ENCODE measurements at places on chromosomes 16 and 17.

DNA sequence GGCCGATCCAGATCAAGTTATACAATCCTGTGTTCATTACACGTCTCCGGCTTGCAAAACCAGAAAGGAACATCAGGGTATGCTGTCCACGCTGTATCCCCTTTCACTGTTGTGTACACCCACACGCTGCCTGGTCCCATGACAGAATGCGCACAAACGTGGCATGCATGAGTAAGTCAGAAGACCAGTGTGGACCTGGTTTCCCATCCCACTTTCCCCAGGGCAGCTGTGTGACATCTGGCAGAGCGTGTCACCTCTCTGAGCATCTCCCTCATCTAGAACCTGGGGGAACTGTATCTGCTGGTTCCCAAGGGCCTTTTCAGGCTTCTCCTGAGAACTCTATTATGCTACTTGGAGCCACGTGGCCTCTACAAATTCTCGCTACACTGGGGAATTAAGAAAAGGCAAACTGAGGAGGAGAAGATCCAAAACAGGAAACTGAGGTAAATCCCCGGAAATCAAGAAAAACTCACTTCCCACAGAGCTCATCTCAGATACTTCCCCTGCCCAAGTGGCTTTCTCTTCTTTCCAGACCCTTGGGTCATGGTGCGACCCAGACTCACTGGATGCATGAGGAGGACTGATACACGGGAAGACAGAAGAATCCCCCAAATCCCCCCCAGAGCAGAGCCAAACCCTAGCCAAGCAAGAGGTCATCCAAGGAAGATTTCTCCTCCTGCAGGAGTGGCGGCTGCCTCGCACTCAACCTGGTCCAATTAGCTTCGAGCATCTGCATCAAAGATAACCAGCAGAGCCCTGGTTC, 139.3 kb downstream of the GAS7 start:
- no peak for DNase-seq

DNA sequence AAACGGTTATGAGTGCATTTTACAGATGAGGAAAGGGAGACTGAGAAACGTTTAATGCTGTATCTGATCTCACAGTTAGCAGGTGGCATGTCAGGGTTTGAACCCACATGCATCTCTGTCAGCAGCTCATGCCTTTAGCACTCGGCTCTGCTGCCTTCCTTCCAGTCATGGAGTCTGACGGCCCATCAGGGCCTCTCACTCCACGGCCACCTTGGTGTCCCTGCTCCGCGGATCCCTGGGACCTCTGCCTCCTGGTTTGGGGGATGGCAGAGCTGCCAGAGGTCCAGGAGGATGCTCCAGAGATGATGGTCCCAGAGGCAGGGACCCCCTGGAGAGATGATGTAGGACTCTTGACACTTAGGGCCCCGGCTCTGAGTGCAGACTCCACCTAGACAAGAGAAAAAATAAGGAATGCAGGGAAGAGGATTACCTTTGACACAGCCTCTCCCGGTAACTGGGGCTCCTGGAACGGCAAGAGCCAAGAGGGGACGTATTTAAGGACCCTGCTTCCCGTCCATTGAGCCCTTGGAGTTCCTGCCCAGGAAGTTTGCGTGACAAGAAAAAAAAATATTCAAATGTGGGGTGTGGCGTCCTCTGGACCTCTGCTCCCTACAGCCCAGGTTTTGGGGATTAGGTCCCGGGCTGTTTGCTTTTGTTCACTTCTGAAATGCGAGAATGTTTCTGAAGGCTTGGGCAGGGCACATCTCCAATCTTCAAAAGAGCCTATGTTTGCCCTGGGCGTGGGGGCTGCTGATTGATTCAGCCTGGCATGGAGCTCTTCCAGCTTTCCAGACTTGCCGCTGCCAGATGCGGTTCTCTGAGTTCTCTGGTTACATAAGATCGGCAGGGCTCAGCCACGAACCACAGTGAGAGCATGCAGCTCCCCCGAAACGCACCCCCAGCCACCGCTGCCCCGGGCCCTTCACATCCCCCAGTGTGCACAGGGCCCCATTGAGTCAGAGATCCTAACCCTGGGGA, at the start of gene ALDH3A1:
Gene ALDH3A1, minus strand, starts transcription at position 470 of the 978 bp plus-strand sequence. CDS start 3,169 bp downstream, outside the sequence.
- no peak for DNase-seq

DNA sequence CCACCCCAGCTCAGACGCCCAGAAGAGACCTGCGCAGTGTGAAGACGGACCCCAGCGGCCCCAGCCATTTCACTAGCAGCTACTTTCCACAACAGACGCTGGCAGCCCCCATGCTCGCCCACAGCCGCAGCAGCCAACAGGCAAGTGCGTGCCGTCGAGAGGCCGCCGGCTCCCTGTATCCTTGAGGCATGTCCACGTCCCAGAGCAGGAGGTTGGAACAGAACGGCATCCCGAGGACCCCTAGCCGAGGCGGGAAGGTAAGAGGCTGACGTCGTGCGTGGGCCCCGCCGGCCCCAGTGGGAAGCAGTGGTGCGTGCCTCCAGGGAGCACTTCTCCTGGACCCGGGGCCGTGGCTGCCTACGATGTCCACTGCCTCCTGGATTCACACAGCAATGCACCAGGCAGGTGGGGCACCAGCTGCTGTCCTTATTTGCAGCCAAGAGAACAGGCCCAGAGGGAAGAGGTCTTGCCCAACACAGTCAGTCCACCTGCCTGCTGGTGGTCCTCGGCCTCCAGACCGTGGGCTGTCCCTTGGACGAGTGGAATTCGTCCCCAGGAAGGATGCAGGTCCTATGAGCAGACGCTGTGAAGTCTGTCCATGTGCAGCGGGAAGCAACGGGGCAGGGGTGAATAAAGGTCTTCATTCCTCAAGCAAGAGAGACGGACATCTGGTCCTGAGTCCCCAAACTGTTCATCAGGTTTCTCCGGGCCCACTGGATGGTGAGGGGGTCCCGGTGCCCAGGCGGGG, 38.5 kb downstream of the SLC7A5 start:
- no peak for DNase-seq

DNA sequence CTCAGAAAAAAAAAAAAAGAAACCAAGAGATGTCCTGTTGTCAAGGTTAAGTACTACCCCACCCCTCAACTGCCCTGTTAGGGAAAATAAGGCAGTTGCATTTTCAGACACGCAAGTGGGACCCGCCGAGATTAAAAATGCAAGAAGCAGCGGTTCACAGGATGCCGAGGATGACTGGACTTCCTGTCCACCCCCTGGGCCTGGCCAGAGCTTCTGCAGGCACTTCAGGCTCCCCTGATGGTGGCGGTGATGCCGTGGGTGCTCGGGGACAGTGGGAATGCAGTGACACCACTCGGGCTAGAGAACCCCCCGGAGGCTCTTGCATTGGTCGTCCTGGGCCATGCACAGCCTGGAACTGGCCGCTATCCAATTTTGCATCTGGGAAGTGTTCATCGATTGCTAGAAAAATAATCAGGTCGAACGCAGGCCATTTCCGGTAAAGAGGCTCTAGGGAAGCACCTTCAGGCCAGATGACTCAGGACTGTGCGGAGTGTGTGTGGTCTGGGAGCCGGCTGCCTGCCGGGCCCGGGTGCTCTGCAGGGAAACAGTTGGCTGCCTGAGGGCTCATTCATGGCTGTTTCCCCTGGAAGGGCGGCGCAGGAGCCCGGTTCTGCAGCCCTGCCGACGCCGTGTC, 13.4 kb upstream of the CRISPLD2 start:
- DNase-seq = no peak

GRCh38 chr16:31708348-31708747, 165.3 kb upstream of the ZNF267 start:
- DNase-seq = no peak

- DNase-seq = no peak
These were observed 50.1 kb downstream of the CNGB1 start for GRCh38 chr16:57920880-57921229.

DNA sequence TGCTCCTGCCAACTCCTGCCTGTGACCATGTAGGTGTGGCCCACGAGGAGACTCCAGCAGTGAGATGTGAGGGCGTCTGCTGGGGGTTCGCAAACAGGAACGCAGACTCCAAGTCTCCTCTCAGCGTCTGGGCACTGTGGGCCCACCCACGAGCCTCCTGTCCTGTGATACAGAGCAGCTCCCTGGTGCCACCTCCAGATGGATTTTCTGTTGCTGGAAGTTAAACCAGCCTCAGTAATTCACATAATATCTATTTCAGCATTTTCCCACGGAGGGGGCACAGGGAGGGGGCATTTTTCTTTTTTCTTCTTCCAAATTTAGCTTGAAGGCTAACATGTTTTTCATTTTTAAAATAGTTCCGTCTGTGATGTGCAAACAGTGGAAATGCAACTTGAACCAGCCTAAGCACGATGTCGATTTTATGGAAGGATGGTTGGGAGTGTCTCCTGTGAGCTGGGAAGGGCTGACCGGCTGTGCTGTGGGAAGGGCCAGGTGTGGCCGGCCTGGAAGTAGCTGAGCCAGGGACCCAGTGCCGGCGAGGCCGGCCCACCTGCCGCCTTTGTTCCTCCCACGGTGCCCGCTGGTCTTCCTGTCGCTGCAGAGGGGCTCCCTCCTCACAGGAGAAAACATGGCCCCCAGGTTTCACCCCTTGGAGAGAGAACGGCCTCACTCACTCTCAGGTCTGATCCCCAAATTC, 3.9 kb upstream of the RAB40B start:
- DNase-seq = no peak

DNA sequence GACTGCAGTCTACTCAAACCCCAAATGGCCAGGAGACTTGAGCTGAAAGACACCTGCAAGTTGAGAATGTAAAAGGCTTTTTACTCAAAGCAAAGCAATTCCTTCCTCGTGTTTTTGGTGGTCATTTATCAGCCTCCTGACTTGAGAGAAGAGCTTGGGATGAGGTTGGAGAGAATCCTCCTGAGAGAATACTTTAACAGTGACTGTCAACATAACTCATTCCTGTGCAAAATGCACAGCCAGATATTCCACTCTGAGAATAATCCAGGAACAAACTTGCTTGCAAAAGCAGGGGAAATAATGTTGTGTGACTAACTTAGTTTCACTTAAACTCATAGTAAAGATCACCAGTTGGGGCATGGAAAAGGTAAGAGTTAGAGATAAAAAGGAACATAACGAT, 53.4 kb downstream of the SNTB2 start:
- no peak for DNase-seq

- DNase-seq = no peak
These were observed 87.5 kb upstream of the GSE1 start for GRCh38 chr16:85525420-85526184.

- peak; percentile 43 for DNase-seq
These were observed 18.2 kb downstream of the COTL1 start for GRCh38 chr16:84599521-84600202.

- no peak for DNase-seq
These were observed 4.3 kb upstream of the PITPNC1 start for GRCh38 chr17:67372751-67373150.

DNA sequence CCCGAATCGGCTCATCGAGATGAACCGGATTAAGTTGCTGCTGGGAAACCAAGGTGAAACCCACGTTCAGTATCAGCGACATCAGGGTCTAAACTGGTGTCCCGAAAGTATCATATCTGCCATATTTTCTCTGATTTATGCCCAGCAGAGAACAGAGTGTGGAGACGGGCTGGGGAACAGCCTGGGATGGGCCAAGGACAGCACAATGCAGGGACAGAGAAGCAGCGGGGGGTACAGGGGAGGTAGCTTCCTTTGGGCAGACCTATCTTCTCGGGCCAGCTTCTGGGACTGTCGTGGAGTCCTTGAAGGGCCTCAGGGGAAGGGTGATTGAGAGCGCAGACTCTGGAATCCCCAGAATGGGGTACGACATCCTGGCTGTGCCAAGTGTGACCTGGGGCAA, 17.5 kb upstream of the MLKL start:
- DNase-seq = no peak

GRCh38 chr16:56869513-56870275, 4.7 kb downstream of the SLC12A3 start:
- no peak for DNase-seq

- DNase-seq = peak; percentile 72
These were observed 12.7 kb upstream of the STAC2 start for GRCh38 chr17:39238311-39238972.

DNA sequence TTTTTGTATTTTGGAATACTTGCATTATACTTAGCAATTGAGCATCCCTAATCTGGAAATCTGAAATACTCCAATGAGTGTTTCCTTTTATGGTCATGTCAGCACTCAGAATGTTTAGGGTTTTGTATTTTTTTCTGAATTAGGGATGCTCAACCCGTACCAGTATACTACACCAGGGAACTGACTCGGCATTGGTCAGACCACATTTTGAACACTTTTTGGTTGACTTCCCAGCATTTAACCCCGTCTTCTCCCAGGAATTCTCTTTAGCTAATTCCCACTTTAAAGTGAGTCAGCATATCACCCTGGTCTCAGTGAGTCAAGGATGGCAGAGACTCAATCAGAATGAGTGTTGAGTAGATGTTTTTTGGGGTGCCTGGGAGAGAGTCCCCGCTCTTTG, 177.9 kb downstream of the SPECC1 start:
- no peak for DNase-seq

DNA sequence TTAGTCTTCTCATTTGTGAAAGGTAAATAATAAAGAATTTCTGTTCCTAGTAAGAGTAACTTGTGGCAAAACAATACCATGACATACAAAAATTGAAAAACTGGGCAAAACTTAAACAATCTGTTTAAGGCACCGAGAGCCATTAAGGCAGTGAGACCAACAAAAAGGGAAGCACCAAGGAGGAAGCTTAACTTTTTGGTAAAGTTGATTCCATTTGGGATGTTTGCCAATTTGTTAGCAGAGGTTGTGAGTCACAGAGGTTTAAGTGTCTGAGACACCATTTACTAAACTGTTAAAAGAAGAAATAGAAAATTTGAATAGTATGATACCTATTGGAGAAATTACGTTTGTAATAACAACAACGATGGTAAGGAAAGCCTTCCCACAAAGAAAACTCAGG, 4.9 kb downstream of the SLC35G3 start:
- DNase-seq = no peak

DNA sequence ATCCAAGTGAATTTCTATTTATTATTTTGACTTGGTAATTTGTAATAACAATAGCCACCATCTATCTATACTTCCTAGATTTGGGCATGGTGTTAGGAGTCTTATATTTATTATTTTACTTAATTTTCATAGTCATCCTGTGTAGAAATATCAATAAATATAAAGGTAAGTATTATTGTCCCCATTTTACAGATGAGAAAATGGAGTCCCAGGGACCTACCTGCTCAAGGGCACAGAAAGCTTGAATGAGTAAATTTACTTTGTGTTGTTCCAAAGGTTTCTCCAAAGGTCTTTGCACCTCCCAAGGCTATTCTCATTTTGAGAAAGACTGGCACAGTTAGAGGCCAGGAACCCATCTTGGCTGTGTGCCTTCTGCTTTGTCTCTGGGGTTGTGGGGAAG, 738.3 kb downstream of the WWOX start:
- DNase-seq = no peak

DNA sequence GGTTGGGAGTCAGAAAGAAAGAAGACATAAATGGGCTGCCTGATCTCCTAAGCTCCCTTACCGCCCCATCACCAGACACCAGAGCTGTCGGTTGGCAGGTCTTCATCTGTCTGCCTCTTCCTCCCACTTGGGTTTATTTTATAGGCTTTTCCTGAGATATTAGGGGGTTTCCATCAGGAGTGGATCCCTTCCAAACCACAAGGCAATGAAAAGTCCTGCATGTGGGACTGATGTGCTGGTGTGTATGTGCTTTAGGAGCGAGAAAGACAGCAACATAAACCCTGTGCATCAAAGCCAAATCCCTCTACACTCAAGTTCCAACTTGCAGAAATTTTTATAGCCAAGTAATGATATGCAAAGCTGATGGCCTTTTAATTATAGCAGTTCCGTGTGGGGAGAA, 389.5 kb downstream of the SLC39A11 start:
- DNase-seq = no peak
